Ascending aorta (tissue), 2 donors: ENCODE measurements at places on chromosomes 13 and 19.

DNA sequence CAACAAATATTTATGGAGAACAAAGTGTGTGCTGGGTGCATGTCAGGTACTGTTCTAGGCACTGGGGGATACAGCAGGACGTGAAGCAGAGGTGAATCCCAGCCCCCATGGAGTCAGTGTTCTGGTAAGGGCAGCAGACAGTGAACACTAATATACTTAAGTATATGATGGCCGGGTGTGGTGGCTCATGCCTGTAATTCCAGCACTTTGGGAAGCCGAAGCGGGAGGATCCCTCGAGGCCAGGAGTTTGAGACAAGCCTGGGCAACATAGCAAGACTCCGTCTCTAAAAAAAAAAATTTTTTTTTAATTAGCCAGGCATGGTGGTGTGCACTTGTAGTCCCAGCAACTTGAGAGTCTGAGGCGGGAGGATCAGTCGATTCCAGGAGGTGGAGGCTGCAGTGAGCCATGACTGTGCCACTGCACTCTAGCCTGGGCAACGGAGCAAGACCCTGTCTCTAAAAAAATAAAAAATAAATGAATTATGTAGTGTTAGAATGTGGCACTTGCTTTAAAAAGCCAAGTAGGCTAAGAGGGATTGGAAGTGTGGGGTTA, 22.6 kb downstream of the CHST8 start:
- no peak for DNase-seq

GRCh38 chr13:77537289-77537919, 1.9 kb downstream of the SCEL start:
- no peak for DNase-seq

DNA sequence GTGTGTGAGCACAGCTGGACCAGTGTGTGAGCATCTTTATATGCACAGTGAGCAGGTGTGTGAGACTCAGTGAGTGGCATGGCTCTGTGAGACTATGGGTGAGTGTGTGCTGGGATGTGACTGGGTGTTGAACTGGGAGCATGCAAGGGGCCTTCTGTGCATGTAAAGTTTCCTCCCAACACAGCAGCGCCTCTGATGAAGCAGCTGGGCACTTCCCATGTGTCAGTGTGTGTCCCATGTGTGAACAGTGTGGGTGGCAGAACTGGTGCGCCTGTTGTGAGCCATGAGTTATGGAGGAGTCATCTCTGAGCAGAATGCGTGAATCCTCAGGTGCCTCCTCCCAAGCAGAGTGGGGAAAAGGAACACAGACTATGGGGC, 24.1 kb downstream of the LGALS16 start:
- DNase-seq, result no peak

DNA sequence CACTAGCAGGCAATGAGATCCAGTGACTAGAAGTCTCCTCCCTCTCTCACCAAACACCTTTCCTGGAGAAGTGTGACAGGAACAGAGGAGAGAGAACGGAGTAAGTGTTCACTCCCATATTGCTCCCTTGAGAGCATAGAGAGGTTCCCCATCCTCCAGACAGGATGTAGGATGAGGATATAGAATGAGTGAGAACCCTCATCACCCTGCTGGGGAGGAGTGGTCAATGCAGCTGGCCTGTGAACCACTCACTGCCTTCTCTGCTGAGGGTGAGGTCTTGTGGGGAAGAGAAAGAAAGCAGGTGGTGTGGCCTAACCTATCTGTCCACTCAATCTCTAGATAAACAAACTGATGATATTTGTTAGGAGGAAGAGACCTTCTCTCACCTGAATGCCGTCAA, 386.6 kb downstream of the PCDH20 start:
- no peak for DNase-seq

- no peak for DNase-seq
Observed at GRCh38 chr19:55489711-55490477, 1.7 kb downstream of the SSC5D start.

DNA sequence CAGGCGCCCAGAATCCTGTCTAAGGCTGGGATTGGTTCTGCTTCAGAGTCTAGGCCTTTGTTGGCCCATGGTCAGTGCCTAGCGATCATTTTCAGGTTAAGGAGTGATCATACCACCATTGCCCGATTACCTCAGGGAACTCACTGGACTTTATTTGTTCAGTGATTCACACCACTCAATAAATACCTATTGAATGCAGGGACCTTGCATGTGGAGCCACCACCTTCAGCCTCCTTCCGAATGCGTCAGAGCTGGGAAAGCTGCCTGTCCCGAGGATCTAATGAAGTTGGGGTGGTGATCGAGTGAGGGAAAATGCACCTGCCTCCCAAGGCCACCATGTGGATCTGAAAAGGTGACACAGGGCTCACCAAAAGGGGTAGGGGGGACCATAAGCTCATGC, 40.0 kb upstream of the POU2F2 start:
- DNase-seq, result no peak

DNA sequence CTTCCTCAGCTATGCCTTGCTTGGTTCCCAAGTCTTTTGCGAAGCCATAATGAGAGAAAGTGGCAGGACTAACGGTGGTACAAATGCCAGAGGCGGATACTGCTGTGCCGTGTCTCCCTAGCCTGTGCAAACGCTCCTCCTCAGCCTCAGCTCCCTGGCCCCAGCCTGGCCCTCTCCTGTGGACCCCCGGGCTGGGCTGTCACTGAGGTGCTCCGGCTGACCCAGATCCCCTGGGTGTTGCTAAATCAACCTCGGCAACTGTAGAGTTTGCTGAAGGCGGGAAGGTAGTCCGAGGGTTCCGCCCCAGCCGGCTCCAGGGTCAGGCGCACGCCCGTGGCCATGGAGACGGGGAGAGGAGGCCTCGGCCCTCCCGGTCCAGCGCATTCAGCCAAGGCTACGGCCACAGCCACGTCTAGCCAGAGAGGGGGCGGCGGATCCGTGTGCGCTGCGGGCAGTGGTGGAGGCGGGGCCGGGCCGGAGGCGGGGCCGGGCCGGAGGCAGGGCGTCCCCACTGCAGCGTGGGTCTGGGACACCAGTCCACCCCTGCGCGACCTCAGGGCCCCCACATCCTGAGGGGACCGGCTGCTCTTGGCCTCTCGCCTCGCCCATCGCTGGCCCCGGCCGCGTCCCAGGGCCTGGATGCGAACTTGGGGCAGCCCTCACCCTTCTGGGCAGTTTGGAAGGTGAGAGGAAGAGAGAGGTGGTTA, 16.4 kb upstream of the ZNF492 start:
- no peak for DNase-seq

- DNase-seq, result no peak
Observed at GRCh38 chr13:108609353-108609752, 20.1 kb upstream of the MYO16 start.

DNA sequence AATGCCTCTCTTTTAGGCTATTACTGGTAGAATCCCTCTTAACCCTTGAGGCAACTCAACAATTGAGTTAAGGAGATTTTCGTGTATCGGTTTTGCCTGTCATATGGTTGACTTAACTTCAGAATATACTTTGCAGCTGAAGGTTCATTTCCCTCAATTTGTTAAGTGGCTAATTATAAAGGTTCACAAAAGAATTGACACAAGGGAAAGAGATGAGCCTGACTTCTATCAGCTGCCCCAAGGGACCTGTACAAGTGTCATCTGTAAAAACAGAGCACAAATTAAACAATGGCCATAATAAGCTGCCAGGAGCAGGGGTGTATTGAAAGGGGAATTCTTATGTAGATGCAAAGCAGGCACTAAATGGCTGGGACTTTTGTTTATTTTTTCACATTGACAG, 334.8 kb upstream of the OBI1 start:
- no peak for DNase-seq

DNA sequence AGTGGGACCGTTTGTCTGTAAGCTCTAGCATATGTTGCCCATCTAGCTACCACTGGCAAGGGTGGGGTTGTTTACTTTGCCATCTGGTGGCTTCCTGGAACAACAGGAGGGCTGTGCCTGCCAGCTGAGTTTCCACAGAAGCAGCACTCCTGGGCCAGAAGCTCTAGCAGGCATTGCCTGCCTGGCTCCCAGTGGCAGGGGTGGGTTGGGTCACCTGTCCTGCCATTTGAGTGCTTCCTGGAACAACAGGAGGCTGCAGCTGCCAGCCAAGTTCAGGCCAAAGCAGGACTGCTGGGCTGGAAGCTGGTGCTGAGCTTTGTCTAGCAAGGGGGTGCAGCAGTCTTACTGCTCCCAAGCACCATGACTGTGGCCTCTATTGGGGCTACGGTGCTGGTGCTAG, 239.7 kb downstream of the MTUS2 start:
- no peak for DNase-seq

- no peak for DNase-seq
Observed at GRCh38 chr13:26457212-26457611, 100.3 kb upstream of the WASF3 start.

- no peak for DNase-seq
Observed at GRCh38 chr13:40618581-40619478, 47.6 kb downstream of the FOXO1 start.

DNA sequence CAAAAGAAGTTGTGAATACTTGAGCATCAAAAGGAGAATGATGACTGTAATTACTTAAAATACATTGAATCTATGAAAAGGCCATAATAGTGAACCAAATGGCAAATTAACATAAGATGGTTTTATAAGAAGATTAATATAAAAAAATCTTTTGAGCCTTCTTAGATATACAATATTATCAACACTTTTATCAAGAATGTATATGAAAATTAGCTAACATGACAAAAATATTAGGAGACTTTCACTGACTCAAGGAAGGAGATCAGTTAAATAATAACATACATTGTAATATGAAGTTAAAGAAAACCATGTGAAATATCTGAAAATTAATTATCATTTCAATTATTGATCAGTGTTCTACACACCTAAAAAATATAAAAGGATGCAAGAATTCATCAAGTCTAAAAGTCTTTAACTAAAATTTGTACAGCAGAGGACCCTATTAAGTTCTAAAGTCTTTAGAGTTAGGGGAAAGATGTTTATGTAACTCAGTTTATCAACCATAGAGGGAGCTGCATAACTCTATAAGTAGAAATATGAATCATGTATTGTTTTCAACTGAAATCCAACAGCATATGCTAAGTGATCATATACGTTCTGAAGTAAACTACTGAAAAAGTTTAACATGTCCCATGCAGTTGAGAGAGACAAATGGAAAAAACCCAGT, 756.1 kb upstream of the MIR17HG start:
- no peak for DNase-seq

DNA sequence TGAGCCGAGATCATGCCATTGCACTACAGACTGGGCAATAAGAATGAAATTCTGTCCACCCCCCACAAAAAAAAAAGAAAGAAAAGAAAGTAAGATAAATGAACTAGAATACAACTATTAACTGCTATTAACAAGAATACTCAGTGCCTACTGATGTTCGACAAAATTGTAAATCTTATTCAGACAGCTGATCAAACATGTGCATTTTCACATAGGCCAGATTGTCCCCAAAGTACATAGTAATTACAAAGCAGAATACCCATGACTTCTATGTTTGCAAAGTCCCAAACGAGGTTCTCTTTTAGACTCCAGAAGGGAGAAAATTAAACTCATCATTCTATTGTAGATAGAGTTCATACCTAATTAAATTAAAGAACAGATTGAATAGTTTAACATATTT, 113.4 kb downstream of the UFM1 start:
- DNase-seq, result no peak

DNA sequence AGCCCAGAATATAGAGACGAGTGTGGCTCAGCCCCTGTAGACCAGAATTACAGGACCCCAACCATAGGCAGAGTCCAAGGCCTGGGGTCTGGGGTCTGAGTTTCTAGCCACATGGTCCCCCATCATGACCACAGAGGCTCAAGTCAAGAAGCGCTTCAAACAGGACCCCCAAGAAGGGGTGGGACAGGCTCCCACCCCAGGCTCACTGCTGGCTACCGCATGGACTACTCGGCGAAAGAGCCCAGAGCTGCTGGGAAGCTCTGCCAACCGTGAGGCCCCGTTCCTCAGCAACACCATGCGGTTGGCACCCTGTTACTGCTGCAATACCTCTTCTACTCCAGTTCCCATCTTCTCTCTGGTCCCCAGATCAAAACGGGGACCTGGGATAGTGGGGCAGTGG, 254.8 kb downstream of the TEX29 start:
- no peak for DNase-seq
